ENCODE measurements at places on chromosomes 4 and X. TPM values are rescaled to one million over a fixed set of nuclear protein-coding genes. Genes with fewer than 3 reads are reported as not detected.

The HSFX4 gene
- total RNA-seq, result not detected

GRCh38 chrX:150712619-150713018 is 19.4 kb downstream of the MTMR1 start:
- DNase-seq, result no peak
- no peaks in the 10 kb centered on the region for H3K27me3 ChIP-seq
- peaks cover 40% of the 10 kb centered on the region for H3K4me1 ChIP-seq
- no peaks in the 10 kb centered on the region for H3K36me3 ChIP-seq

The ZNF630 gene
- 1.8 TPM for total RNA-seq

DNA sequence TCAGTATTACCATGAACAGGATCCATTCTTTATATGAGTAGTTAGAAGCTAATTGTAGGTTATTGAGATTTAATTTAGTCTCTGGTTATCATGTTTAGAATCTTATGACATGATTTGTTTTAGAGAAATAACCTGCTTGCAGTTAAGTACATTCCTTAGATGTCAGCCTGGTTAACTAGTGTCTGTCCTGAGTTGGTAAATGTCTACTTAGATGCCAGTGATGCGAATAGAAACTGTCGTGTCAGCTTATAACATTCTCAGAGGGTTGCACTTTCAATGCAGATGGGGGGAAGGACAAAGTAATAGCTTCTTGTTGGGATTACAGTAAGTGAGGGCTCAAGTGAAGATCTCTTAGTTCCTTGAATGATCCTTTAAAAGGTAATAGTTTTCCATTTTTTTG is 227.8 kb upstream of the SPRY1 start:
- H3K36me3 ChIP-seq, result peaks cover 2% of the 10 kb centered on the region
- H3K27ac ChIP-seq, result no peak overlapping the region
- H3K4me3 ChIP-seq, result no peak overlapping the region
- no peak for DNase-seq

DNA sequence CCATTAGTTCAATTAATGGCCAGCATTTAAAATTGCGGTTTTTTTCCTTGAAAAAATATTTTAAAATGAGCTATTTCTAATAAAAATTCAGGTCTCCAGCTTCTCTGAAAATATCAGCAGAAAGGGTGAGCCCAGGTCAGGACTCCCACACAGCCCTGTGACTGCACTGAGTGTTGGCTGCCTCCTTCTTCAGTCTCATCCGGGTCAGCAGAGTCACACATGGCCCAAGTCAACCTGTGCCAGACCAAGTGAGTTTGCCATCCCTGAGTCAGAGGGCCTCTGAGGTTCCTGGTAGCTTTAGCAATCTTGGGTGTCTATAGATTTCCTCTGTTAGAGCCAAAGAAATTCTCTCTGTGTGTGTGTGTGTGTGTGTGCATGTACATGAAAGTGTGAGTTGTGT is 22.1 kb upstream of the MSX1 start:
- no peak overlapping the region for H3K27ac ChIP-seq
- no peaks in the 10 kb centered on the region for H3K4me1 ChIP-seq
- H3K36me3 ChIP-seq, result no peaks in the 10 kb centered on the region
- peaks cover 17% of the 10 kb centered on the region for H3K27me3 ChIP-seq

DNA sequence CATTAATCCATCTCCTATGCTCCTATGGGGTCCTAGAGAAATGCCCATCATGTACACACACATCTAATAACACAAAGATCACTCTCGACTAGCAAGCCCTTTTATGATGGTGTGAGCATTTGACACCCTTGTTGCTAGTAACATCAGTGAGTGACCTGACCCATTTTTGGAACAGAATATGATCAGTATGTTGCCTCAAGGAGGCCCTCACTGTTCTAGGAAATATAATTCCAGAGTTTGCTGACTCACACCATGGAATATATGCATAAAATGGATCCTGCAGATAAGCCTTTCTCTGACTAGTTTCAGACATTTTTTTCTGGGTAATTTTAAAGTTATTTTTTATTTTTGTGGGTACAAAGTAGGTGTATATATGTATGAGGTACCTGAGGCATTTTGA is 121.8 kb downstream of the AR start:
- H3K36me3 ChIP-seq, result no peaks in the 10 kb centered on the region
- DNase-seq, result no peak
- no peaks in the 10 kb centered on the region for H3K4me1 ChIP-seq
- H3K27ac ChIP-seq, result no peak overlapping the region

The PAGE2 gene
- not detected for total RNA-seq

The HEPH gene
- total RNA-seq, result not detected

GRCh38 chrX:138710866-138711341 is 613 bp downstream of the FGF13 start:
- H3K27me3 ChIP-seq, result peaks cover 31% of the 10 kb centered on the region
- no peaks in the 10 kb centered on the region for H3K36me3 ChIP-seq
- no peak overlapping the region for H3K4me3 ChIP-seq
- H3K27ac ChIP-seq, result no peak overlapping the region

GRCh38 chr4:53494851-53495250 is 96.4 kb downstream of the LNX1 start:
- no peaks in the 10 kb centered on the region for H3K4me1 ChIP-seq
- H3K27me3 ChIP-seq, result peaks cover 9% of the 10 kb centered on the region
- H3K36me3 ChIP-seq, result no peaks in the 10 kb centered on the region

GRCh38 chr4:1465173-1466033 is 59.2 kb upstream of the NKX1-1 start:
- H3K4me3 ChIP-seq, result no peak overlapping the region
- H3K36me3 ChIP-seq, result no peaks in the 10 kb centered on the region
- H3K4me1 ChIP-seq, result no peaks in the 10 kb centered on the region
- peaks cover 11% of the 10 kb centered on the region for H3K27me3 ChIP-seq

GRCh38 chr4:17447675-17448298 is 64.1 kb downstream of the QDPR start:
- H3K4me1 ChIP-seq, result no peaks in the 10 kb centered on the region
- peaks cover 6% of the 10 kb centered on the region for H3K27me3 ChIP-seq
- no peak overlapping the region for H3K27ac ChIP-seq
- no peaks in the 10 kb centered on the region for H3K36me3 ChIP-seq
- H3K4me3 ChIP-seq, result no peak overlapping the region
